NCI-H446 treated with DMSO at 0.1 percent for 48 hours (cell line): ENCODE measurements at places on chromosomes 7 and 10.

DNA sequence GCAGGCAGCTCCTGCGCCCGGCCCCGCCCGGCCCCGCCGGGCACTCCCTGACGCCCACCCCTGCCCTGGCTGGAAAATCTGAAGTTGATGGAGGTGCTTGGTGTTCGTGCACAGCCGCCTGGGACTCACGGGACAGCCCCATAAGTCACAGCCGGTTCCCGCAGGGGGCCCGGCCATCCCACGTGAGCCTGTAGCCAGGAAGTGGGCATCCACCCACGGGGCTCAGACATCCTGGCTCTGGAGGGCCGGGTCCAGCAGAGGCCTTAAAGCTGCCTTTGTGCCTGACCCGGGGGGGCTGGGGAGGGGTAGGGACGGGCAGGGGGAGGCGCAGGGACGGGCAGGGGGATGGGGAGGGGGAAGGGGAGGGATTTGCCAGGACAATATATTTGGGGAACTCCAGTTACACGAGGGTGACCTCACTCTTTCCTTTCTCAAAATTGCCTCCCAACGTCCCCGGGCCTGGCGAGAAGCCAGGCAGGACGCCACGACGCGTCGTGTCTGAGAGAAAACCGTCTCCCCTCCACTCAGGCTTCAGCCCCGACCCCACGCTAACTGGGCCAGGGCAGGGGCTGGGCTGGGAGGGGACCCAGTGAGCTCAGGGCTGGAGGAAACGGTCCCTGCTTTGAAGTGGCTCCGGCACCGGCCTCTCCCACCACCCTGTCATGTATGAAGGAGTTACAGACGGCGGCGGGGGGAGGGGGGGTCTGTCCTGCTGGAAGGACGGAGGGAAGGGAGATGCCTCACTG, 82.1 kb upstream of the PDGFA start:
- no peak for DNase-seq

DNA sequence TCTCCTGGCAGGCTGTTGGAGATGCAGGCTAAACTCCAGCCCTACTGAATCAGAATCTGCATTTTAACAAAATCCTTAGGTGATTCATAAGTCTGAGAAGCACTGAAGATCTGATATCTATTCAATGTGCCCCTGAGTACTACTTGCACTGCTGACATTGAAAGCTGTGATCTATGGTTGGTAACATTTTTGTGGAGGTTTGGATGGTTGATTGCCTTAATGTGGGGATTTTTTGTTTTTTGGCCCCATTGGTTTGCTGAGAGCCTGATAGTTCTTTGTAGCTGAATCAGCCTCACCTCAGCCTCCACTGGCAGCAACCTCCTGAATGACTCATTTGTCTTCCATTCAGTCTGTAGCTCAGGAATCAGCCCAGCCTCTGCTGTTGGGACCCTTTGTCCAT, 14.7 kb upstream of the LRRN3 start:
- DNase-seq, result no peak

GRCh38 chr7:150408393-150409299, 29.5 kb downstream of the ZNF775 start:
- no peak for DNase-seq

DNA sequence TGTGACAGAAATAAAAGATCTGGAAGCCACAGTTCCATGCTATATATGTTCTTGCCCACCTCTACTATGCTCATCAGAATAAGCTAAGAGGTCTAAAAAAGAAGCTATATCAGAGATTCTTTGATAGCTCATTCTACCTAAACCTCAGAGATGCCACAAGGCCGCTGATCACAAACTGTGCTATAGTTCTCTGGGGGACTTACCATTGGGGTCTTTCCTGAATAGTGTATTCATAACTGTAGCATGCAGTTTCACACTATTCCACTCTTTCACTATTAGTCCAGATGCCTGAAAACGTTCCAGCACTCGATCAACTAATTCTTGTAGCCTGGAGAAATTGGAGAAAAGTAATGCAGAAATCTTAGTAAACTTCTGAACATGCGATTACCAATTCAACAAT, 44.5 kb upstream of the SPOCK2 start:
- DNase-seq, result no peak

DNA sequence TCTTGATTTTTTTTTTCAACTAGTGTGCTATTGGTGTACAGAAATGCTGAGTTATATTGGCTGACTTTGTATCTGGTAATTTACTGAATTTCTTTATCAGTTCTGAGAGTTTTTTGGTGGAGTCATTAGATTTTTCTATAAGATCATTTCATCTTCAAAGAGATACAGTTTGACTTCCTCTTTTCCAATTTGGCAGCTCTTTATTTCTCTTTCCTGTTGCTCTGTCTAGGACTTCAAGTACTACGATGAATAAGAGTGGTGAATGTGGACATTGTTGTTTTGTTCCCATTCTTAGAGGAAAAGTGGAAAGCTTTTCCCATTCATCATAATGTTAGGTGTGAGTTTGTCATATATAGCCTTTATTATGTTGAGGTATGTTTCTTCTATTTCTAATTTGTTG, 50.2 kb downstream of the LOXL4 start:
- DNase-seq, result no peak
